NCI-H2081 treated with DMSO at 0.1 percent for 48 hours (cell line): ENCODE measurements at places on chromosomes 12 and 14.

- DNase-seq = no peak
Measured at GRCh38 chr14:105240811-105241576, 7.3 kb upstream of the BTBD6 start.

- no peak for DNase-seq
Measured at GRCh38 chr12:30813525-30814294, 59.0 kb upstream of the CAPRIN2 start.

GRCh38 chr14:89675590-89675989 lies 258.6 kb upstream of the FOXN3 start:
- no peak for DNase-seq

DNA sequence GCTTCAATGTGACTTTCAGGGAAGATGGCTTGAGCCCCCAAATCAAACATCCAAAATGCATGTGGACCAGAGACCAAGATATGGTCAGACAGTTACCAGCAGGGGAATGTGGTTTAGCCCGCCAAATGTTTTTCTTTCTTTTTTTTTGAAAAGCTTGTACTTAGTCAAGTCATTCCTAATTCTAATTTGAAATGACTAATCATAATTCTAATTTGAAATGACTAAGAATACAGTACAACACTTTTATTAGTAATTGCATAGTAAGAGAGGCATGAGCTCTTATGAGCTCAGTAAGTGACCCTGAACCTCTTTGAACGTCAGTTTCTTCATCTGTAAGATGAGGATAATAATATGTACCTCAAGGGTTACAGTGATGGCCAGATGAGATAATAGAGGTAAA lies 72.4 kb downstream of the HECTD4 start:
- no peak for DNase-seq

DNA sequence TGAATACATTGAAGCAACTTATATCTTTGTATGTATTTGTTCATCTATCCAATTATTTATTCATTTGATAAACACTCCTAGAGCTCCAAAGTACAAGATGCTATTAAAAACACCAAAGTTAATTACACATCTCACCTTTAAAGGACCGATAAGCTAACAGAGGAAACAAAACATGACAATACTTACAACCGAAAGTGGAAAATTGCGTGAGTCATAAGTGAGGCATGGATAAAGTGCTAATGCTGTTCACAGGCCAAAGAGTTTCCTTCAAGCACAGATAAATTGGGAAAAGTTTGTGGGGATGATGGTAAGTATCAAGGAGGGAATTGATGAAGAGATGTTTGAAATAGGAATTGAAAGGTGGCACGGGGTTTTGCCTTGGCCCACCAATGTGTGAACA lies 172.8 kb upstream of the KITLG start:
- DNase-seq = no peak

GRCh38 chr12:32839828-32840227 lies 56.7 kb downstream of the PKP2 start:
- DNase-seq = no peak

GRCh38 chr12:11991604-11992003 lies 79.1 kb upstream of the BCL2L14 start:
- DNase-seq = no peak

GRCh38 chr12:28089338-28089737 lies 100.9 kb upstream of the CCDC91 start:
- no peak for DNase-seq

GRCh38 chr12:88339254-88339949 lies 197.3 kb downstream of the TMTC3 start:
- DNase-seq = no peak

- DNase-seq = no peak
Measured at GRCh38 chr12:6612652-6613014, 5.5 kb upstream of the CHD4 start.

DNA sequence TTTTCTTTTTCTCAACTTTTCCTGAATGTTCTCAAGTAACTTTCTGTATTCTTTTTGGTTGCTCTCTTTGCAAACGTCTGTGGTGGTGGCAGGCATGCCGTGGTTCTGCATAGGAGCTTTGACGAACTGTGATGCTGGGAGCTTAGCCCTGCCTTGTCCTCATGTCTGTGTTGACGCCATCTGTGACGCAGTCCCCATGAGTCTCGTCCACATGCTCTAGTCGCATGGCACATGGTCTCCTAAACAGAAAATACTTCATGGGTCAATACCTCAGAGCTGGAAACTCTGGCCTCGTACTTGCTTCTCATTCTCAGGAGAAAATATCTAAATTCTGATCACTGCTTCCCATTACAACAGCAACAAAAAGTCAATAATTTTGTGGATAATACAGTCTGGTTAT lies 50.3 kb upstream of the DYNC1H1 start:
- DNase-seq = no peak

DNA sequence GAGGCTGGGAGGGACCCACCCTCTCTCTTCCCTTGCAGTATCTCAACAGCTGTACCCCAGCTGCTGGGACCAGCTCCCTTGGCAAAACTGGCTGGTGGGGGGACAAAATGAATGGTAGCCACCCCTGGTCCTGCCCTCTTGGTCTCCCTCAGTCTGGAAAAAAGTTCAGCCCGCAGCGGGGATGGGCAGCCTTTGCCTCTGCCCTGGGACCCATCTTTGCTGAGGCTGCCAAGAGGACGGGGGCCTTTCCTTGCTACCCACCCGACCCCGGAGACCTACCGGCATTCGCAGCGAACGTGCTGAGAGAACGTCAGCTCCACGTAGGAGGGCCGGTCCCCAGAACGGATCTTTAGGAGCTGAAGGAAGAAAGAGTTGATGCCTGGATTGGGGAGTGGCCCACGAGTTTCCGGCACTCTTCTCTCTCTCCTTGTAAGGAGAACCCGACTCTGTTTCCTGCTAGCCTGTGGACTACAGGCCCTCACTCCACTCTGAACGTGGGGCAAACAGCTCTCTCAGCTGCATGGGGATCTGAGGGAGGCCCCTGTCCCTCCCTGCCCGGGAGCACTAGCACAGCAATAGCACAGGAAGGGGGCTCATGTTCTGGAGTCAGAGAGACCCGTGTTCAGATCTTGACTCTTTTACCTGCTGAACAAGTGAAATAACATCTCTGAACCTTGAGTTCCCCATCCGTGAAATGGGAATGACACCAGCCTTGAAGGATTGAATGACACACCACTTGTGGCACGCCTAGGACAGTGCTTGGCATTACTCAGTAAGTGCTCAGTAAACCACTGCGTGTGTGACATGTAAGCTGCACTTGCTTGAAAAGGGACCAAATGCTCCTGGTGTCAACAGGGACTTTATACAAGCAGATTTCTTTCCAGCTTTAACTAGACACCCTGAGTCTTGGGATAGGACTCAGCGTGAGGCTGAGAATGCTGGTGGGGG lies 6.9 kb downstream of the PGF start:
- DNase-seq = no peak

GRCh38 chr14:64364907-64365306 lies 23.2 kb upstream of the MTHFD1 start:
- DNase-seq = no peak

GRCh38 chr14:106308839-106309389 lies 782.5 kb downstream of the TMEM121 start:
- no peak for DNase-seq

DNA sequence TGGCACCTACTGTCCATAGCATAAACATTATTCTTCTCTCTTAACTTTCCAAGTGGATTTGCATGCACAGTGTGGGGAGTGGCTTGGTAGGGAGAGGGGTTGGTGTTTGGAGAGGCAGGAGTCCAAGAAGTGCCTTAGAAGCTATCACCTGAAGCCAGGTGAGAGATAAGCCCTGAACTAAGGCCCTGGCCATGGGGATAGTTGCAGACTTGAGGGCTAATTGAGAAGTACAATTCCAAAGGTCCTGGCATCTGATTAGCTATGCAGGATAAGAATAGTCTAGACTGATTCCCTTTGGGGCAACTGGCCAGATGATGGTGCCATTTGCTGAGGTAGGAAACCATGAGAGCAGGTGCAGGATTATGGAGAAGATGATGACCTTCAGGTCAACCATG lies 2.0 kb upstream of the PCK2 start:
- no peak for DNase-seq

GRCh38 chr12:10363658-10363913 lies 26.3 kb downstream of the KLRK1 start:
- no peak for DNase-seq
